Fibroblast of skin of back (primary cell): ENCODE measurements at places on chromosomes 7 and 10.
A peak's percentile ranks its signal among the peaks of the same experiment; 100 is the strongest.

GRCh38 chr7:112248598-112248997 is 42.1 kb downstream of the ZNF277 start:
- no peak for DNase-seq

DNA sequence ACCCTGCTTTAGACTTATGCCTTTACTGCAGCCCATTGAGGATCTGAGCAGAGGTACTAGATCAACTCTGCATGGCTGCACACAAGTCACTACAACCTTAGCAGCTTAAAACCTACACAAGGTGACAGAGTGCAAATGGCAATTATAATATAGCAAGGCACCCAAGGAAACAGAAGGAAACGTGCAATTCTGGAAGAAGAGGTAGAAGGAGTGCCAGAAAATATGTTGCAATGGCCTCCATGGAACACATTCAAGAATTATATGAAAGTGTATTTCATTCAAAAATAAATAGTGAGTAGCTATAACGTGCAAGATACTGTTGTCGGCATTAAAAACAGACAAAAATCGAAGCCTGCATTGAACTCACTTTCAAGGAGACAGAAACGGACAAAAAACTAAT is 2.9 kb upstream of the AKR1C8 start:
- no peak for DNase-seq

DNA sequence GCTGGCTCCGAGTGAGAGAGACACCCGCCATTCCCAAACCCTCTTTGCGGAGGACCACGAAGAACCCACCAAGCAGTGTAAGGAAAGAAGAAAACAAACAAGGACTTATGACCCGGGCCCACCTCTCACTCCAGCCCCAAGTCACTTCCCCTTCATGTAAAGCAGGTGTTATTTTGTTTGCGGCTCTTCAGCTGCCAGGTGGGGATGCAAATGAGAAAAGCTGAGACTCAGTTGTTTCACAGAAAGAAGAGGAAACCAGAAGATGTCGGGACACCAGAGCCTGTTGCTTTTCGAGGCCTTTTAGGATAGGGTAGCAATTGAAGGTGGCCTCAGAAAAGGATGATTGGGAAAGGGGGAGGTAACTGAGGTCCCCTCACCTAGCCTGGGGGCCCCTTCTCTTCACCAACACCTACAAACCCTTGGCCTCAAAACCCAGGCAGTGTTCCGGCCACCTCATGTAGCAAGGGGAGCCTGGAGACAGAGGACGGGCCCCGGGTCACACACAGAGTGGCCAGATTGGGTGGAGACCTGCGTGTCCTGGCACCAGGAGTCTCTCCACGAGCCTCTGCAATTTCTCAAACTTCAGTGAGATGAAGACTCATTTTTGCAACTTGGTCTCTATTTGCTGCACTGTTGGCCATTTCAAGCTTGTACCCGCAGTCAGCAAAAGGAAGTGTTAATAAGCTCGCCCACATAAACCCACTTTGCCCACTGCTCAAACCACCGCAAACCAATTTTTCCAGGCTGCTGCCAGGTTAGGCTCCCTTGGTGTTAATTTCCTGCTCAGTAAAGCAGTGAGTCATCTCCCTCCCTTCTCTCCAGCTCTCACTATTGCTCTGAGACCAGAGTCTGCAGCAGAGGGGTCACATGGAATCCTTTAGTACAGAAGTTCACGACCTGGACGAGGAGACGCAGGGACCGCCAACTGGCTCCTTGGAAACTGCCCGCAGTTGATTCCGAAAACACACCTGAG is 45.5 kb downstream of the AOC1 start:
- no peak for DNase-seq

DNA sequence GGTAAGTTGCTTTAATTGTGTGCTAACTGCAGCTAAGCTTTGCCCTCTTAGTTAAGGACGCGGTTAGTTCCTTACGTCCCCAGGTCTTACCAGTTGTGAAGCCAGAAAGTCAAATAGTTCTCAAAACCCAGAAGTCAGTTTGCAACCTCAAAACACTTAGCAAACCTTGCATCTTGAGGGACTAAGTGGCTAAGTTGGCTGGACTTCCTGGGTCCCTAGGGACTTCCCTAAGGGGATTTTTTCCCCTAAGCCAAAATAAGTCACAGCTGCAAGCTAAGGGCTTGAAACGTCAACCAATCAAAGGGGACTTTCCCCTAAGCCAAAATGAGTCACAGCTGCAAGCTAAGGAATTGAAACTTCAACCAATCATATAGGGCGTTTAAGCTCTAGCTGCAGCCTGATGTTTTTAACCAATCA is 36.2 kb upstream of the HECW1 start:
- DNase-seq = peak; percentile 70

DNA sequence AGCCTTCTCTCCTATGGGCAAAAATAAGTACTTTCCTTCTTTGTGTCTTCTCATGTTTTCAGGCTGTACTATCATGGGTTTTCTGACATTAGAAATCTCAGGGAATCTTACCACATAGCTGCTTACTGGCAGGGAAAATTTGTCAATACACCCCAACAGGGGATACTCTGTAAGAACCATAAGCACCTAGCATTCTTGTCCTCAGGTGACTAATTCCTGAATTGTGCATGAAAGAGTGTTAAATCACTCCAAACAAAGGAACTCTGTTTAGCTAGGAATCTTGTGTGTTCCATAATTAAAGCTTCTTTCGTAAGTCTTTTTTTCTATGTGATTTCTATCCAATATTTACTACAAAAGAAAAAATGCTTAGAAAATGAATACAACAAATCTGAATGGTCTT is 206.7 kb upstream of the POT1 start:
- no peak for DNase-seq

DNA sequence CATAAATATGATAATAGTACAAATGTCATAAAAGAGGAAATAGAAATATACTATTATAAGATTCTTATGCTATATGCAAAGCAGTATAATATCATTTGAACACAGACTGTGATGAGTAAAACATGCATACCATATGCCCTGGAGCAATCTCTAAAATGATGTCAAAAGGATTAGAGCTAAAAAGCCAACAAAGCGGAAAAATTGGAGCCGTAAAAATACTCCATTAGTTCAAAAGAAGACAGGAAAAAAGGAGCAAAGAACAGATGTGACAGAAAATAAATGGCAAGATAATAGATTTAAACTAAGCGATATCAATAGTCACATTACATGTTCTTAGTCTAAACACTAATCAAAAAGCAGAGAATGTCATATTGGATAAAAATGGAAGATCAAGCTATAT is 191.0 kb upstream of the PLPP4 start:
- DNase-seq = no peak

DNA sequence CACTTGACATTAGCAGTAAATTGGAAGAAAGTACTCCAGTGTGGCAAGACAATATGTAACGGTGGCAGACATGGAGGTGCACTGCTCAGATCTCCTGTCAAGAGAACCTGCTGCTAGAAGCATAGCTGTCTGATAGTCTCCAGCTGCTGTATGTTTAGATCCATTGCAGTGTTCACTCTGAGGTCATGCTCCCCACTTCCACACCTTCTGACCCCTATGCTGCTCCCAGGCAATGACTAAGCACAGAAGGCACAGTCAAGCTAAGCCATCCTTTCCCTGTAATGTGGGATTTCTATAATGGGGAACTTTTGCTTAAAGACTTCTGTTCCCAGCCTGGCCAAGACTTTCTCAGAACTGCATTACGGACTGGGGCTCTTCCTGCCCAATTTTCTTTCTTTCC is 315.8 kb downstream of the HPSE2 start:
- DNase-seq = no peak

- DNase-seq = no peak
Observed at GRCh38 chr10:125562737-125563136, 120.2 kb downstream of the TEX36 start.

GRCh38 chr10:85280014-85280413 is 951.6 kb downstream of the CCSER2 start:
- peak; percentile 14 for DNase-seq

DNA sequence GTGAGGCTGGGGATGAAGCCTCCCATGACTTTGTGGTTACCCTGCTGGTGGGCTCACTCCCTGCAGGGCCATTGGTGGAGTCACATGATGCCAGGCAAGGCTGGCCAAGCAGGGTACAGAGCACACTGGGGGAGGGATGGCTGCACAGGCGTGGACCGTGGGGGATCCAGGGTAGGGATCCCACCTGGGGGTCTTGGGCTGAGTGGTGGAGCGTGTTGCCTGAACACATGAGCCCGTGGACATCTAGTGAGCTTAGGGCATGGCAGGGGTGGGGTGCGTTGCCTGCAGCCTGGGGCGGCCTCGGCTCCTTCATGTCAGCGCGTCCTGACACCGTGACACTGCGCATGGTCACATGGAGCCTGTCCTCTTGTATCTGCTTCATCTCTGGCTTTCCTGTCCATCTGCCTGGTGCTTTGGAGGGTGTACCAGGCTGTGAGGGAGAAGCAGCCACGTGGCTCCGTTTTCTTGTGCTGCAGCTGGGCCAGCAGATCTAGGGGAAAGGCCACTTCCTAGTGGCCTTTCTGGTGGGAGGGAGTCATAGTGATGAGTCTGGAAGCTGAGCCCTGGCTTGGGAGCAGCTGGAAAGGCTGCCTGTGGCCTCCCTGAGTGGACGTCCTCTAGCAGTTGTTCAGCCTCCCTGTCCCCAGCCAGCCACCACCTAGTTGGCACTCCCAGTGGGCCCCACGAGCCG is 96.2 kb downstream of the LHPP start:
- DNase-seq = no peak

- DNase-seq = no peak
Observed at GRCh38 chr7:103124429-103124979, 24.4 kb downstream of the NAPEPLD start.

DNA sequence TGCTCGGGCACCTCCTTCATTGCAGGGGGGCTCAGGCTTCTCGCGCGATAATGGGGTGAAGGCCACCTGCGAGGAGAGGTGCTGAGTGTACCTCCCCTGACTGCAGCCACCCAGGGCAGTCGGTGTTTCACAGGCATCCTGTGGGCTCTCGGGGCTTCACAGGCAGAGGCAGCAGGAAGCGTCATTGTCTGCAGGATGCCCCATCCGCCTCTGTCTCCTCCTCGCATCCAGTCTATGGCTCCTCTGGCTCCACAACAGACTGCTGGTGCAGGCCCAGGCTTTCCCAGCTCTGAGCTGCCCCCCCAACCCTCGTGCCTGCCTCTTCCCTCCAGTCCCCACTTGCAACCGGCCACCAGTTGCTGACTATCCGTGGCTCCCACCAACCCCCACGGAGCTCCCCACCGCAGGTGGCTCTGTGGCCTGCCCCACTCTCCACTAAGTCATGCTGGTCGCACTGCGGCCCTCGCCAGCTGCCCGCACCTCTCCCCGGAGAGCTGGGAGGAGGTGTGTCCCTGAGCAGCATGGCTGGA is 36.5 kb downstream of the CAMK2B start:
- no peak for DNase-seq

GRCh38 chr10:15433850-15434537 is 62.9 kb upstream of the FAM171A1 start:
- DNase-seq = peak; percentile 74

- no peak for DNase-seq
Observed at GRCh38 chr10:99555825-99556523, 23.2 kb downstream of the NKX2-3 start.

GRCh38 chr10:61628875-61629513 is 33.7 kb upstream of the CABCOCO1 start:
- DNase-seq = peak; percentile 95

DNA sequence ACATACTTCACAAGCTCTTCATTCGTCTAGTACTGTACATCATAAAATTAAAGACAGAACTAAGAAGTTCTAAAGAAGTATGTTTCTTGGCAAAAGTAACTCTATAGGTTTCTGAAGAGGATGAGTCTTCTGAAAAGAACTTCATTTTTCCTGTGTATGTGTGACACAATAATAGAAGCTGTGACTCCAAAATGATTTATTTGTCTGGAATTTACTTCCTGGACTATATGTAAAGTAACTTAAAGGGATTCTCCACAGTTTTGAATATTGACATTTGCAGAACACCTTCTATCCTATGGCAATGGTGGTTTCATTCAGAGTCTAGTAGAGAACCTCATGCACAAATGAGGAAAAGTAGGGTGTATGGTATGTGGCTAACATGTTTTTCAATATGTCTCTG is 19.8 kb upstream of the CLDN12 start:
- DNase-seq = peak; percentile 88

DNA sequence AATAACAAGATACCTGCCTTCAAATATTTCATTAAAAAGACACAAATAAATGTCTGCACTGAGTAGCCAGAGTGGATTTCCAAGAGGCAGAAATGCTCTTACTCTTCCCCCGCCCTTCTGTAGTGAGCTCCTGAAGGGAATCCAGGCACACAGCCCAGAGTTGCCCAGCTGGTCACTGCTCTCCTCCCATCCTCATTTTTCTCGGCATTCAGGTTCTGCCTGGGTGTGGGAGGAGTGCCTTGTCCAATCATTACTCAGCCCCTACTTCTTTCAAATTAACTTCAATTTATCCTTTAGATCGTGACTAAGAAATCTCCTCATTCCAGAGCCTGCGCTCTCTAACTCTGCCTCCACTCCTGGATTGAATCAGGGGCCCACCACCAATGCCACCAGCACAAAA is 12.2 kb downstream of the CCDC6 start:
- peak; percentile 51 for DNase-seq

GRCh38 chr10:124864421-124865193 is 63.0 kb downstream of the ABRAXAS2 start:
- DNase-seq = no peak

DNA sequence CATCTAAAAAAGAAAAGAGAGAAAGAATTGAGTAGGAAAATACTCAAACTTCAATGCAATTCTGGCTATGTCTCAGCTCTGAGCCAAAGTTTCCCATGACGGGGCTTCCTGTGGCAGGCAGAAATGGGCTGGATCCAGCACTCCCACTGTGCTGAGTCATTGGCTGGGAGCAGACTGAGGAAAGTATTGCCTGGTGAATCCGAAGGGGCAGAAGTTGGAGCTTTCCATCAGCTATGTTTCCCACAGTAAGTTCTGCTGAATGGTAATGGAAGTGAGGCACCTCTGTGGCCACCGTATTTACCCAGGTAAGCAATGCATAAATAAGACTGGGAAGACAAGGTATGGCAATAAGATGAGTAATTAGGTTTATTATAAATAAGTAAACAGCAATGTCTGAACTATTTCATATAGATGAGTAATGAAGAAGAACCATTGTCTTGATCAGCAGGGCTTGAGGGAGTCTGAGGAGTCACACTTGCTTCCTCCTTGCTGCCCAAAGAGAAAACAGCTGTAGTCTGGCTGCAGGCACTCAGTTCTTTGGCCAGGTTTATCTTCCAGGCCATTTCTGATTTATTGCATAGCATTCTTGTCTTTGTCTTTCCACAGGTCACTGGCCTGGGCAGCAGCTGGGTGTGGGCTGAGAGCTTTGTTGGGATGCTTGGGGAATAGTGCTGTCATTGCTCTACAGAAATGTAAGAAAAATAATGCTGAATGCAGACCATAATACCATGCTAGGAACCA is 255.3 kb downstream of the DNAJB9 start:
- peak; percentile 92 for DNase-seq
